ENCODE measurements at places on chromosomes 3 and 15.

DNA sequence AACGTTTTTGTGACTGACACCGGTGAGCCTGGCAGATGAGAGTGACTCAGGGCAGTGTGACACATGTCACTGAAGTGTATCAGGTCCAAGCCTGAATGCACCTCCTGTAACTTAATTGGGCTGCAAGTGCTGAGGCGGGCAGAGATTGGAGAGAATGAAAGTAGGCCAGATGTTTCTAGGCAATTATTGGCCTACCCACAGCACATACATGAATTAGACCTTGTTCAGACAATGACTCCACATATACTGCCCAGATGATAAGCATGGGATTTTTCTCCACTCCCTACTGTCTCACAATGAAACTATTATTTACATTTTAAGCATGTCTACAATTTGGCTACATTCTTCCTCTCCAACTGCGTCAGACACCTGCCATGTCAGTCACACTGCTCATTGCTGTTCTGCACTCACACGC lies 187.3 kb upstream of the ZNF385D start:
- no peak for DNase-seq

- peak; percentile 75 for DNase-seq
These were observed 61.0 kb downstream of the GTPBP8 start for GRCh38 chr3:113051787-113052186.

- DNase-seq = no peak
These were observed 995.9 kb upstream of the CFAP20DC start for GRCh38 chr3:60045686-60046085.

DNA sequence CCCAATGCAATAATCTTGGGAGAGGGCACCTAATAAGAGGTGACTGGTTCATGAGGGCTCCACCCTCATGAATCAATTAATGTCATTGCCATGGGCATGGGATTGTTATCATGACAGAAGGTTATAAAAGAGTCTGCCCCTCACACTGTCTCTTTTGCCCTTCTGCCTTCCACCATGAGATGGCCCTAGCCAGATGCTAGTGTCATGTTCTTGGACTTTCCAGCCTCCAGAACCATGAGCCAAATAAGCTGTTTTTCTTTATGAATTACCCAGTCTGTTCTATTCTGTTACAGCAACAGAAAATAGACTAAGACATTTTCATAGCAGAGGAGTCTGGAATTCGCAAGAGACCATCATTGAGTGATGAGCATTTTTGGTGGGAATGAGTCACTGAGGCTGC lies 16.0 kb upstream of the RAD18 start:
- no peak for DNase-seq

DNA sequence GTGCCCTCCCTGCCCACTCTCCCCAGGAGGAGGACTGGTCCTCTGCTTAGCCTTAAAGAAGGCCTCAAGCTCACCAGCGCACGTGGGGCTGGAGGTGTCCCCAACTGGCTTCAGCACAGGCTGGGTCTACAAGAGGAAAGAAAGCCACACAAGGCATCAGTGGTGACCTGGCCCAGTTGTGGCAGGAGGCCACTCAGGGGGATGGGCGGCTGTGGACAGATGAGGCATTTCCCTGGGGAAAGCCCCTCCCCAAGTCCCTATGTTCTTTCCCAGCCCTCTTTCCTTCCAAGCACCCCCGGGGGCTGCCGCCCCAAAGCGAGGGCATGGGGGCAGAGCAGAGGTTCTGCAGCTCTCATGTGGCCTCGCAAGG lies 155.2 kb upstream of the TLE3 start:
- no peak for DNase-seq

- DNase-seq = no peak
These were observed 214.8 kb upstream of the TPRG1 start for GRCh38 chr3:188956839-188957489.

- DNase-seq = no peak
These were observed 390.8 kb upstream of the ZNF385D start for GRCh38 chr3:22141769-22142168.

GRCh38 chr15:65771870-65772269 lies 20.2 kb downstream of the DENND4A start:
- no peak for DNase-seq

- DNase-seq = no peak
These were observed 60.4 kb upstream of the SLITRK3 start for GRCh38 chr3:165256554-165257065.

DNA sequence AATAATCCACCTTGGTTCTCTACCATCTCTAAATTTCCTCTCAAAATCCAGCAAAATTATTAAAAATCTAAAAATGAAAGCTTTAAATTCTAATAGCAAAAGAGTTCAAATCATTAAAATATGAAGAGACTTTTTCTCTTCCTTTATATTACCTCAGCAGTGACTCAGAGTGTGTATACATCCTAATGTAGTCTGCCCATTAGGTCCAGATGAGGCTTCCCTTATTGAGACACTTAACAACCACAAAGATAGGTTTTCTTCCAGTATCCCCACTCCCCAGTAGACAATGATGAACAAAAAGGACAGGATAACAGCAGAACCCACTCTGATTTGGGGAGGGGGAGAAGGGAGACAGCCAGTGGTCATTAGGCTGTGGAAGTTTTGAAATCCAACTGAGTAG lies 61.5 kb upstream of the DCBLD2 start:
- no peak for DNase-seq

GRCh38 chr15:23083115-23083514 lies 43.7 kb upstream of the TUBGCP5 start:
- no peak for DNase-seq

DNA sequence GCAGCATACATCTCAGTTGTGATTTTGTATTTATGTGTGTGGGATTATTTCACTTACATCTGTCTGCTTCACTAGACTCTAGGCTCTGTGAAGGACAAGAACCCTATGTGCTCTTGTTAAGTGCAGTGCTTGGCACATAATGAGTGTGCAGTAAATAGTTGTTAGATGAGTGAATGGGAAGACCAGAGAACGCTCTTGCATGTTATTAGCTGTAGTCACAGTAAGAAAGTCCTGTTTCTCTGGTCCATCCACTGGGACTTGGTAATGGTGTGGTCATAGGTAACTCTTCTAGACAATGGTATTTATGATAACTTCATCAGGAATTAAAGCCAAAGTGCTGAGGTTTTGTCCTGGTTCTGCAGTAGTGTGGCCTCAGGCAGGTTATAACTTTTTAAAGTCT lies 1.4 kb upstream of the AQP9 start:
- no peak for DNase-seq

- no peak for DNase-seq
These were observed 128.6 kb downstream of the MYLK start for GRCh38 chr3:123755501-123755900.

- DNase-seq = no peak
These were observed 414.8 kb downstream of the LPP start for GRCh38 chr3:188568736-188569135.

GRCh38 chr3:108914774-108915641 lies 38.7 kb downstream of the GUCA1C start:
- peak; percentile 67 for DNase-seq

- DNase-seq = no peak
These were observed 127.1 kb downstream of the ASB7 start for GRCh38 chr15:100729461-100729860.

- DNase-seq = peak; percentile 71
These were observed 18.7 kb downstream of the TMEM43 start for GRCh38 chr3:14143271-14144225.

DNA sequence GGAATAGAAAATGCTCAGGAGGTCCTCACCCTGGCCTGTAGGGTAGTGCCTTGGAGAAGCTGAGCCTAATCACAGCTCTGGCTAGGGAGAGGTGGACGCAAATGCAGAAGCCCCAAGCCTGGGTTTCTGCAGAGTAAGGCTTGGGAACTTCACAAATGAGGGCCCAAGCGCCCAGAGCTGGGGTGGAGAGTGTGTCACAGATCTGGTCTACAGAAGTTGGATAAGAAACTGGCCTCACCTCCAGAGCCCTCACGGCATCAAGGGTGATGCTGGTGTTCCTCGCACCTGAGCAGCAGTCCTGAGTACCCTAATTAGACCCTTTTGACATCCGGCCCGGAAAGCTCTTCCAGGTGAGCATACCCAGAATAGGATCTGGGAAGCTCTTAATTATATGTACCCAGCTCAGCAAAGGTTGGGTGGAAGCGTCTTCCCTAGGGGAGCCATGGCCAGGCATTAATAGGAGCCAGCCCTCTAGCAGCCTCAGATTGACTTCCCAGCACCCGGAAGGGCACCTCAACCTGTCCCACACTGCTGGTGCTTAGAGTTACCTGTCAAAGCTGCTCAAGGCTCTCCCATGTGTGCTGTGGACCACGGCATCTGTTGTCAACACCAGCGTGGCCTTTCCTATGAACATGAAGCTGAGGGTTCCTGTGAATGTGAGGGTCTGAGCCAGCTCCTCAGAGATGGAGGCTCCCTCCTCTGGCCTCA lies 31.8 kb downstream of the RBM5 start:
- DNase-seq = no peak

DNA sequence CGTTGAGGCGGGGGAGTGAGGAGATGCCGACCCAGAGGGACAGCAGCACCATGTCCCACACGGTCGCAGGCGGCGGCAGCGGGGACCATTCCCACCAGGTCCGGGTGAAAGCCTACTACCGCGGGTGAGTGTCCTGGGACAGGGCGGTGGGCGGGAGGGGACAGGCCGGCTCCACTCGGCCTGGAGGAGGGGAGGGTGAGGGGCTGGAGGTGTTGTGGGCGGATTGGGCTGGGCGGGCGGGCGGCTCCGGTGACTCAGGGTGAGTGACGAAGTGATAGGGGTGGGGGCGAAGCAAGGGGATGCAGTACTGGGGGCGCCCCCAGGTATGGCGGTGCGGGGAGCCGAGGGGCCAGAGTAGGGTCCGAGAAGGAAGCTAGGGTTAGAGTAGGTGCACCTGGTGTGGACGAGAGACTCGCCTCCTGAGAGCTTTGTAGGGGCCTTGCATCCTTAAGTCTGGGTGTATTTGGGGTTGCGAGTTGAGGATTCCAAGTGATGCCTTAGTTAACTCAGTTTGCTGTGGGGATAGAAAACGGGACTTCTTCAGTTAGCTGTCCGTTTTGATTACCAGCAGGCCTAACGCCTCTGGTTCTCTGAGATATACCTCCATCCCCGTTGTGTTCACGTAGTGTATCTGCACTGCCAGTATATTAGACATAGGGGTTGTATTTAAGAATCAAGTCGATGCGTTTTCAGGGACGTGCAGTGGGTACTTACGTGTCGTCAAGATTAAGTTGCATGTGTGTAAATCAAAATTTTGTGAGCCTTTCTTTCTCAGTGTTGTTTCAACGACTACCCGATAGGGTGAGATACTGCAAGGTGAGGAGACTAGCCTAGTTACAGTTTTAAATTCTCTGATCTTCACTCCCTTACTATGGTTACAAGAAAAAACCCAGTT lies 670 bp downstream of the PRKCI start:
- DNase-seq = peak; percentile 54

DNA sequence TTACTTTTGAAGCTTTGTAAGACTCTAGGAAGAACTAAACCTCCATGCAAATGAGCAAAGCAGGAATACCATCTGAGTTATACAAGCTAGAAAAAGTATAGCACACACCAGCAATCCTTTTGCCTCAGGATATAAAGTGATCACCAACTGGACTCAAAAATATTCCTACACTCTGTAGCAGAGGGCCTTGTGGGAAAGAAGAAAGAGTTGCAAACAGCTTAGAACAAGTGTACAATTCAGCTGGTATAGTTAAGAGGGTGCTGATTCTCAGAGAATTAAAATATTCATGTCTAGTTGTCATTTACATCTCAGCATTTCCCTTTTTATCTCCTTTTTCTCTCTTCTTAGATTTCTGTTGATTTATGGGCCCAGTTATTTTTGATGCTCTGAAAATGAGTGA lies 248.4 kb downstream of the GAP43 start:
- DNase-seq = no peak

DNA sequence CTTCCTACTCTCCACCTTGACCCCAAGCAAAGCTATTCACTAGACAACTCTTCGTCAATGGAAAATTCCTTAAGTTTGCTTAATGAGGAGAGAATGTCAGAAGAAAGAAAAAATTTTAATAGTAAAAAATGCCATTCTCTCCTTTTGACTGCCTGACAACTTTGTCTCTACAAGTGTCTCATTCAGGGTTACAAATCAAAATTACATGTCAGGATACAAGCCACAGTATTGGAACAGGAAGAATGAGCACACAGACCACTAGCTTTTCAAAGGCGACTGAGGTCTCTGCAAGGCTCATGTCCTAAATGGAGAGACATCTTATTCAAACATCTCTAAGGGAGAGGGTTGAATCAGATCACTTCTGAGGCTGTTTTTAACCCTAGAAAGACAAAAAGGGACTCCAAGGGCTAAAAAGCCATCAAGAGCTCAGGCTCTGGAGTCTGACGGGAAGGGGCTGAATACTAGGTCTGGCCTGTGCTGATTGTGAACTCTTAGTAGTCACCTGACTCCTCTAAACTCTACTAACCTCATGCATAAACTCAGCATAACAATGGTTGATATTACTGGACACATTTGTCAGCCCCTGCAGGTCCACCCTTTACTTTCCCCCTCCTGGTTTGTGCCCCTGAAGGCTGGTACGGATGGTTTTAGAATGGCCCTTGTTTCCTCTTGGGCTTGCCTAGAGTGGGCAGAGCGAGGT lies 12.8 kb upstream of the MEIS2 start:
- no peak for DNase-seq

- no peak for DNase-seq
These were observed 364.5 kb upstream of the EPHA3 start for GRCh38 chr3:88742674-88743507.

- no peak for DNase-seq
These were observed 17.9 kb upstream of the CRABP1 start for GRCh38 chr15:78322243-78322642.

- no peak for DNase-seq
These were observed 54.2 kb downstream of the PHLDB2 start for GRCh38 chr3:111913163-111913763.

GRCh38 chr3:105402287-105402801 lies 35.6 kb downstream of the ALCAM start:
- DNase-seq = no peak

GRCh38 chr3:52398670-52399081 lies 46.2 kb downstream of the SEMA3G start:
- DNase-seq = no peak

DNA sequence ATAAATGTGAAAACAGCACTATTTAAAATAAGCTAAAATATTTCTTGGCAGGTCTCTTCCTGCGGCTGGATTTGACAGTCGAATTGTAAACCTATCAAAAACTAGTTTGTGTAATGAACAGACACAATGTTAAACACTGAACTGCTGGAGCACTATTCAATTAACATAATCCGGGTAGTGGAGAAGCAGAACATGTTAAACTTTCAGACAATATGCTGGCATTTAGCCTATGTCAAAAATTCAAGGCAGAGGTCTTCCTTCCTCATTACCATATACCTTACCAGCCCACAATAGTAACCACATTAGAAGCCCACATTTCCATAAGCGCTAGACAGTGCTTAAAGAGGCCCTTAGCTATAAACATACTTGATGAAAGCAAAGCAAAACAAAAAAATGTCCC lies 1042.9 kb downstream of the ROBO1 start:
- DNase-seq = no peak

DNA sequence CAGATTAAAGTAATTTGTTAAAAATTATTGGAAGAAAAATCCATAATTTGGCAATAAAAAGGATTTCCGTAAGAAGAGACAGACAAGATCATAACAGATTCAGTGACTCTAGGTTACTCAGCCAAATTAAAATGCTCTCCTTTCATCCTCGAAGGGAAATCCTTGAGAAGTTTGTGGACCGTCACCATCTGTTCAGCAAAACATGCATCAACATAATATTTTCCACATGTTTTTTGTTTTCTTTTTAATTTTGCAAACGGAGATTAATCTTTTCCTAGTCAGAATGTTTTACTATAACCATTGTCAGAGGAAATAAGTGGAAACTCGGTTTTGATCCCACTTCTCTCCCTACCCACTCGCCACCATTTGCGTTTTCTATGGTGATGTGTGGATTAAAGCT lies 128.3 kb downstream of the TMCO5A start:
- DNase-seq = no peak

Measured in thyroid gland (tissue), 4 donors.